ENCODE measurements at places on chromosomes 3 and 15.

DNA sequence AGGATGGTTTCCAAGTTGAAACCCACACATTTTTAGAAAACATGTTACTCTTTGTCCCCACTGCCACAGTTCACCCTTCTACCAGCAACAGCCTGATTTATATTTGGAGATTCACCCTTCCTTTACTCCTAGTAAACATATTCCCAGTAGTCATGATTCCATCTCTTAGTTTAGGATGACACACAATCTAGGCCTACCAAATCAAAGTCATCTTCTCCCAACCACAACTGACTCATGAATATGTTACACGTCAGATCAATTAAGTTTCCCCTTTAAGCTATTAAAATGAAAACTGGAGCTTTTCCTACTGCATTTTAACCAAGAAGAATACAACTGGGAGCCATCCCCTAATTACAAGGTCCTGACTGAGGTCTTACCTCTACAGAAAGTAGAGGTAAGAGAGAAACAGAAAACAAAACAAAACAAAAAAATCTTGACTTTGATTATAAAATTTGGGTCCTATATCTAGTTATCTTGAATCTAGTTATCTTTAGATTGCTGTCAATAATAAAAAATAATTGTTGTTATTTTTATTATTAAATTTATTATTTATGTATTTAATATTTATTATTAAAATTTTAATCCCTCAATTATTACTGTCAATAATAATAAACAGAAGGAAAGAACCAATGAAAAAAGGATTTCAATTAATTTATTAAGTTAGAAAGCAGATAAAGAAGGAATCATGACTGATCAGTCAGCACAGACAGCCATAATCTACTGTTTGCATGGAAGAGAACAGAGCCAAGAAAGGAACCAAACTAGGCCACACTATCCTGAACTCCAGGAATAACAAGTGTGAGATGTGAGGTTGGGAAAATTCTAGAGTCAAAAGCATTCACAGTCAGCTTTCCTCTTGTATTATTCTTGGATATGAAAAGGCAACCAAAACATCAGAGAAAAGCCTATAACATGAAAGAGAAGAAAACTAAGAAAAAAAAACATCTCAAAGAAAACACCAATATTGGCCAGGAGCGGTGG is 12.5 kb downstream of the DPH6 start:
- DNase-seq: no peak

DNA sequence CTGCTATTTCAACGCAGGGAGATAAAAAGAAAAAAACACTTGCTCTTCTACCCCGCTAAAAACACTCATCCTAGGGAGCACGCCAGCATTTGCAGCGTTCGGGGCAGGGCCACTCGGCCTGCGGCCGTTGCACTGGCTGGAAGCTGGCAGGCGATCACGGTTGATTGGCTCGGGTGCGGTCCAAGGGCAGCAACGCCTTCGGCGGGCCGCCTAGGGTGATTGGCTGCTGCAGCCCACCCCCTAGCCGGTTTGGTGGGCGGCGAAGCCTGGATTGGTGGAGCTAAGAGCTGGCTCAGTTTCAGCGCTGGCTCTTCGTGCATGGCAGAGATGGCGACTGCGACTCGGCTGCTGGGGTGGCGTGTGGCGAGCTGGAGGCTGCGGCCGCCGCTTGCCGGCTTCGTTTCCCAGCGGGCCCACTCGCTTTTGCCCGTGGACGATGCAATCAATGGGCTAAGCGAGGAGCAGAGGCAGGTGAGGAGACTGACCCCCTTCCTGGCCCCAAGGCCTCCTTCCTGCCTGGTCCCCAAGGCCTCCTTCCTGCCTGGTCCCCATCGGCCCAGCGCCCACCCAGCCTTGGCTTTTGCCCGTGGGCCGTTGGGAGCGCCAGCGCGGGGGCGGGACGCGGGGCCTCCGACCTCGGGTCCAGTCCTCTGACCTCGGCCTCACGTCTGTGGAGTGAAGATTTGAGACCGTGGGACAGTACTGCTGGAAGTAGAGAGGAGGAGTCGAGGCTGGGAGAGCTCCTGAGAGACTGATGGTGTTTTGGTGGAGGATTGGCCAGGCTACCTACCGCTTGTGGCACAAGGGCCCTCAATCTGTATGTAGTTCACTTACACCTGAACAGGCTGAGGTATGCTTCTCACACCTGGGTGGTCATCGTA is at the start of gene IVD:
Gene IVD (plus strand): TSS at position 295 of the 881 bp plus-strand sequence. CDS start 33 bp downstream, at position 328.
- DNase-seq: peak; percentile 93

DNA sequence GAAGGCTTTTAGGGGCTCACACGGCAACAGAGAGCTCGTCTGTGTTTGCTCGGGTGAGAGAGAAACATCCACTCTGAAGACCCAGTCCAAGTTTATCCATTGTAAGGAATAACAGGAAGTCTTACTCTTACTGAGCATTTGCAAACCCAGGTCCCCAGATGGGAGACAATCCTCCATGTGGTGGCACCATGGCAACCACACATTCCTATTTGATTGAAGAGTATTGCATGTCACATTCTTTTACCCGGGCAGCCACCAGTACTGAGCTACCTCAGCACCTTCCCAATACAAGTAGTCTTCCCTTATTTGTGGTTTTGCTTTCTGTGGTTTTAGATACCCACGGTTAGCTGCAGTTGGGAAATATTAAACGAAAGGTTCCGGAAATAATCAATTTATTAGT is 302.9 kb upstream of the RASGRP1 start:
- DNase-seq: no peak

DNA sequence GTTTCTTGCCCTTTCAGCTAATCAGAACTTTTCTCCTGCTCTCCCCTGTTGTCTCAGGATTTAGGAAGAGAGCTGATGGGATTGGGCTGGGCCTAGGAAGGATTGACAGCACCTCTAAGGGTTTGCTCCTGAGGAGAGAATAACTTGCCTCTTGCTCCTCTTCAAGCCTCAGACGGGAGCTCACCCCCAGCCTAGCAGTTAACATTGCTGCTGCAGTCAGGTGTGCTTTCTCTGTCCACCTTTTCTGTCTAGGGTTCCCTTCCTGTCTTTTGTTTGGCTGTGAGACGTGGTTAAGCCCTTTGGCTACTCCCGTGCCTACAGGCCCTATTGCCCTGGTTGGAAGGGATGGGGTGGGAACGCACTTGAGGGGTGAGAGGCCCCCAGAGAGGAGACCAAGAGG is 20.1 kb downstream of the TMEM108 start:
- no peak for DNase-seq

DNA sequence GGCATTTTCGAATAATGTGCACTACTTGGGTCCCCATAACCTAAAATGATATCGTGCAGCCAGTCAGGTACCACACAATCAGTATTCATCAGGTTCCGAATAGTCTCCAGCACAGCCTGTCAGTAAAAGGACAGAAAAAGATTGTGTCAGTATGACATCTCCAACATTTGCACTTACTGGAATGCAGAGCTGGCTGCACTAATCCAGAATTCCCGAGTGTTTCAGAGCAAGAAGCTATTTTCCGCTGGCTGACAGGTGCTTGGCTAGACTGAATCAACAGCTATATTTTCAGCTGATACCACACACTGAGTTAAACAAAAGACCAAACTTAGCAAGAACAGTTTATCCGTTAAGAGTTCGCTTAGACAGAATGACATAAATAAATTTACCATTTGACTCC is 68.8 kb downstream of the AQR start:
- DNase-seq: no peak

DNA sequence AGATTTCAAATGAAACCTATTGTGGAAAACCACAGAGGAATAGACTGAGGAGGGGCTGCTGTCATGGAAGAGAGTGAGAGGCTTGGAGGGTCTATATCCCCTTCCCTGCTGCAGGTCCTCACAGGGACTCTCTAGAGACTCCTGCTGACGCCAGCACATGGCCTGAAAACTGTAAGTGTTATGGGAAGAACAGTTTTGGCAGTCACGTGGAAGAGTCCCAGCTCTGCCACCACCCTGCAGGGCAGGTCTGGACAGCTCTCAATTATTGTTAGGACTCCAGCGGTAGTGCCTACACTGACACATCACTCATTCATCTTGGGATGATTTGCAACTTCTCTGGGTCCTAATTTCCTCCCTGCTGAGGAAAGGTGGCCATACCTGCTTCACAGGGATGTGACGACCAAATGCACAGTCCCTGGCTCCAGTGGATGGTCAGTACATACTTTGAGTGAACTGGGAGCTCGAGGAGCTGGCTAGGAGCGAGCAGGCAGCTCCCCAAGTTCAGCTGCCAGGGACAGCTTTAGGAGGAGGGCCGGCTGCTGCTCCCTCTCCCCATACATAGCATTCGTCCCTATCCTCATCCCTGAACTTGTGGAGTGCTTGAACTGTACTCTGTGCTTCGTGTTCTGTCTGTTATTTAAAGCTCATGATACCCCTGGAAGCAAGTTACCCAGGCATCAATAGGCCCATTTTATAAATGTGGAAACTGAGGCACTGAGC is 49.2 kb downstream of the CTXND1 start:
- DNase-seq: no peak

DNA sequence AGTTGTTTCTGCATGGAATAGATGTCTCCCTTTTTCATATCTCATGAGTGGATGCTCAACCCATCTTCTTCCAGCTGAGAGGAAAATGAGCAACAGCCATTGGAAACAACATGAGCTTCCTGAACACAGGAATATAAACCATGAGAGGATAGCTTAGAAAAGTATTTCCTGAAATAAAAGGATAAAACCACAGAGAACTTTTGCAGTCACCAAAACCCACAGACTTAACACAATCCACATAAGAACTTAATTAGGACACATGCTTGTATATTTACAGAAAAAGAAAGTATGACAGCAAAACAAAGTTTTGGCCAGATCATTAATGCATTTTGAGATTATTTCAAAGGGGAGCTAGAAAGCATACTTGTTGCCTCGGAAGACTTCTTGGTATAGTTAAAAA is 180.5 kb upstream of the RASGRP1 start:
- DNase-seq: no peak

DNA sequence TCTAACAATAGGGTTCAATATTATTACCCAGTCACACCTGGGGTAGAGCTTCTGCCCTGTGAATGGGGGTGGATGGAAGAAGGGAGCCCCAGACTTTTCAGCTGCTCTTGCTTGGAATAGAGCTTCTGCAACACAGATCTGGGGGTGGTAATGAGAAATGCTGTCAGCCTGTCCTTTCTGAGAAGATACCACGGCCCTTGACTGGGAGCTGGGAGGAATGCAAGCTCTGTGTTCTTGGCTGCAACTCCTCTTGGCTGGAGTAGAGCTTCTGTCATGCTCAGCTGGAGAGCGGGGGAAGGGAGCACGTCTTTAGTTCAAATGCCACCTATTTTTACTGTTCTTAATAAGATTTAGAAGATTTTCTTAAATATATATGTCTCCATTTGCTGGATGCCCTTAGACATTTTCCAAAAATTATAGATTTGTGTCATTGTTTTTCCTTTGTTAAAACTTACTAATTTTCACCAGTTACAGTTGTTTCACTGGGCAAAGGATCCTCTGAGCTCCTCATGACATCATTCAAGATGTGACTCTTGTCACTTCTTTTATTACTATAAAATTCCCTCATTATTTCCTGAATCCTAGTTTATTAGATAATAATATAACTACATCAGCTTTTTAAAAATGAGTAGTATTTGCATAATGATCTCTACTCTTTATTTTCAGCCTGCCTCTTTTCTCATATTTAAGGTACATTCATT is 180.0 kb upstream of the TGFBR2 start:
- no peak for DNase-seq

GRCh38 chr15:63243776-63244175 is 33.6 kb upstream of the APH1B start:
- DNase-seq: no peak

GRCh38 chr3:149479621-149480325 is 5.3 kb downstream of the TM4SF4 start:
- DNase-seq: no peak

GRCh38 chr15:27956285-27956684 is 142.8 kb downstream of the OCA2 start:
- no peak for DNase-seq

DNA sequence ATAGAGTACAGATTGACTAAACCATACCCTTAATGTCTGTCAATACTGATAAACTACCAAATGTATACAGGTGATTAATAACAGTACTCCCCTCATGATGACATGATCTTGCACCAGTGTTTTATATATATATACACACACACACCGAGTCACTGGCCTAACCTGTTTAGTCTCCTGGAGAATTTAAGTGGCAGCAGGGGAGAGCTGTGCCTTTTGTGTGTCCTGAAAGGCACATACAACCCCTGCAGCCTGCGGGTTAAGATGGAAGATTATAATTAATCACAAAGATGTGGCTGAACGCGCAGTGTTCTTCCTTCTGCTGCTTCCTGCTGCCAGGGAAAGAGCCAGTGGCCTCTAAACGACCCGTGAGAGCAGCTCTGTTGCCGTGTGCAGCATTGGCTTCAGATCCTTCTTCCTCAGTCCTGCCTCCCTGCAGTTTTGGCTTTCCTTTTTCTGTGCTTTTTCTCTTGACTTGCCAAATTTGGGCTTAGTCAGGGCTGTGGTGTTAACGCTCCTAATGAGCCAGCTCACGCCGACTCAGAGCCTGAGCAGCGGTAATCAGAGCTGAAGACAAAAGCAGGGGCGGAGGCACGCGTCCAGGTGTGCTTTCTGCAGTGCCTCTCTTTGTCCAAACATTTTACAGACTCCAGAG is 42.5 kb upstream of the UBE3A start:
- DNase-seq: no peak

- no peak for DNase-seq
These were observed 415.9 kb upstream of the KCNMB2 start for GRCh38 chr3:178120367-178120766.

DNA sequence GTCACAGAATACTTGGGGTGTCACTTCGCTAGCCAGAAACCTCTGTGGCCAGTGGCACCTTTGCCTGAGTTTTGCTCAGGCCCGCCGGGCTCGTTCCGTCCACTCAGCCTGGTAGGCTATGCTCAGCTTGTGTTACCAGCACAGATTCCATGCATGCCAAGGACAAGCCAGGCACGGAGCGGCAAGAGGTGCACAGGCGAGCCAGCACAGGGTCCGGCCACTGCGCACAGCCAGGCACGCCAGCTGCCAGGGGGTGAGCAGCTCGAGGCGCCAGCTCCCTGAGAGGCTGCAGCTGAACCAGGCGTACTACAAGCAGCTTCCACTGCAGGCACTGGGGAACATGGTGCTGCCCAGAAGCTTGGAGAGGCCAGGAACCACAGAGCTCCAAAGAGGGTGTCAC is 14.7 kb downstream of the PCYT1A start:
- no peak for DNase-seq

DNA sequence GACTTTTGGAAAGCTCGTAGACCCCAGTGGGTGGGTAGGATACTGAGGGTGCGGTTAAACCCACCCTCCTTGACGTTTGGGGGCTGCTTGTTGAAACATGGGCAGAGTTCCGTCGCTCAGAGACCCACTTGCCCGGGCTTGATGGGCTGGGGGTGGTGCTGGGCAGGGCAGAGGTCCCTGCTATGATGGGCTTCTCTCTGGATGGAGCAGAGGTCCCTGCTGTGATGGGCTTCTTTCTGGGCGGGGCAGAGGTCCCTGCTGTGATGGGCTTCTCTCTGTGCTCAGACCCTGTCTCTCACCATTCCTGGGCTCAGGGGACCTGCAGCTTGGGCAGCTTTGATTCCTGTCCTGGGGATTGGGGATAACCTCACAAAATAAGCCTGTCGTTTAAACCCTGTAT is 45.2 kb downstream of the FBLN2 start:
- no peak for DNase-seq

GRCh38 chr3:9678493-9678892 is 25.1 kb upstream of the CPNE9 start:
- DNase-seq: no peak

All from stimulated activated CD8-positive, alpha-beta memory T cell treated with anti-CD3 and anti-CD28 coated beads, Interleukin-4, amount 100 ng/mL, for 48 hours (primary cell).